ENCODE measurements at places on chromosomes 2 and 18. TPM values are rescaled to one million over a fixed set of nuclear protein-coding genes. Genes with fewer than 3 reads are reported as not detected.

Gene PRSS56
- total RNA-seq, result not detected

Gene SERPINB4
- total RNA-seq, result not detected

Gene GPR17
- total RNA-seq, result not detected

Gene SP5
- total RNA-seq, result not detected

- DNase-seq, result no peak
These were observed 295.4 kb upstream of the SPRED2 start for GRCh38 chr2:65727816-65728215.

DNA sequence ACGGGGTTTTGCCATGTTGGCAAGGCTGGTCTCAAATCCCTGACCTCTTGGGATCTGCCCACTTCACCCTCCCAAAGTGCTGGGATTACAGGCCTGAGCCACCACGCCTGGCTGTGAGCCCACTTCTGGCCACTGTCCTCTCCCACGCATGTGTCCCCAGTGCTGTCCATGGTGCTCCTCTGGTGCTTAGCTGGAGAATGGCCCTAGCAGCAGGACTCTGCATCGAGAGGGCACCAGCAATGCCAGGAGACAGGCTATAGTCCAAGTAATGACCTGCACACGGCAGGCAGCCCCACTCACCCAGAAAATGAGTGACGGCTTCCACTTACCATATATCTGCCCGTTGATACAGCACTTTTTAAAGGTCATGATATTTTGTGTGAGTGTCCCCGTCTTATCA, 66.3 kb upstream of the NARS1 start:
- DNase-seq, result no peak

DNA sequence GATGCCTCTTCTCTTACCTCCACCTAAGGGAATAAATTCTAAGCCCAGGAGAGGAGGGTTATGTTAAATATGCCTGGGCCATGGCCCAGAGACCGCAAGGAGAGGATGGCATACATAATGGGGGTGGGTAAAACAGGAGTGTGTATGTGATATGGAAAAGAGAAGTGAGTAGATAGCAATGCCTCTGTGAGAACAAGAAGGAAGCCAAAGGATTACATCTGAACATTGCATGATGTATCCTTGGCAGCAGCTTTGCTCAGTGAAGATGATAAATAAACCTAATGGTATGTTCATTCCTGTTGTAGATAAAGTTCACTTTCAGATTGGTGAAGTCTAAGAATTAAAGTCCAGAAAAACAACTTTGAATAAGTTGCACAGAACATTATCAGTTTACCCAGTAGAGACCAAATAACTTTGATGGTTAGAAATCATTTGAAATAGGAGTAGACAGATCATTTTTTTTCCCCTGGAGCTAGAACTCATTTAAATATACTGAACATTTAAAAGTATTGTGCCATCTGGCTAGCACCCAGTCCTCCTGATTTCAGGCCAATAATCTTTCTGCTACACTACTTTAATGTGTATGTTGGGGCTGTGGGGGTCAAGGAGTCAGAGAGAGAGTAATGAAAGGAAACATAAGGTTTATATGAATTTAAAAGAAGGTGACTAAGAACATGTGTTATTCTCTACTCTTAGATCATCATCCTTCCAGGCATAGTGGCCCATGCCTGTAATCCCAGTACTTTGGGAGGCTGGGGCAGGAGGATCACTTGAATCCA, 231.7 kb downstream of the PARD3B start:
- no peak for DNase-seq

- DNase-seq, result no peak
These were observed 61.1 kb upstream of the UGP2 start for GRCh38 chr2:63780518-63781155.

DNA sequence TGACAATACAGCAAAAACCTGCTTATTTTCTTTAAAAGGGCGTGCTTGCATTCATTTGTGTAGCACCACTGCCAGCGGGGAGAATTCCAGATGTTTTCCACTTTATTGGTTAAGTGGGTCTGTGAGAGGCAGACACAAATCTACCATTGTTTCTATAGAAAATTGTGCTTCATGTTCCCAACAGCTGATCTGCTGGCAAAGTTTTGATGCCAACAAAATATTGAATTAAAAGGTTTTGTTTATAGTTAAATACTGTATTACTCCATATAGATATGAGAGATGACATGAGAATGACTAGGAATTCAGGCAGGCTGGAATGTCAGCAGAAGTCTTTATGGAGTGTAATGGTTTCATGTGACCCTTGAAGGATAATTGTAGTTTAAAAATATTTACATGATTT, 182.7 kb downstream of the MC4R start:
- DNase-seq, result no peak

DNA sequence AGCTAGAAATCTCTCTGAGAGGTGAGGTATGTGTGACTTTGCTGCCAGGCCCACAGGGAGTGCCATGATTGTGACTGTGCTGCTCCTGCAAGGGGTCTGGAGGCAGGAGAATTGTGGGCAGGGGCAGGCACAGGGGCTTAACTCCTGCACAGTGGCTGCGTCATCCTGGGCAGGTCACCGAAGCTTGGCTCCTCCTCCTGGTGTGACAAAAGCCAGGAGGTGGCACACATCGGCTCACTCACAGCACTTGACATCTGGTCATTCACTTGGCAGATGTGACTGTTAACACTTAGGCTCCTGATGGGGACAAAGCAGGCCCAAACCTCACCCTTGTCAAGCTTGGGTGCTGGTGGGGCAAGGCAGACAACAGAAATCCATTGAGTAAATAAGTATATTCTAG, 36.4 kb upstream of the GLI2 start:
- DNase-seq, result no peak

DNA sequence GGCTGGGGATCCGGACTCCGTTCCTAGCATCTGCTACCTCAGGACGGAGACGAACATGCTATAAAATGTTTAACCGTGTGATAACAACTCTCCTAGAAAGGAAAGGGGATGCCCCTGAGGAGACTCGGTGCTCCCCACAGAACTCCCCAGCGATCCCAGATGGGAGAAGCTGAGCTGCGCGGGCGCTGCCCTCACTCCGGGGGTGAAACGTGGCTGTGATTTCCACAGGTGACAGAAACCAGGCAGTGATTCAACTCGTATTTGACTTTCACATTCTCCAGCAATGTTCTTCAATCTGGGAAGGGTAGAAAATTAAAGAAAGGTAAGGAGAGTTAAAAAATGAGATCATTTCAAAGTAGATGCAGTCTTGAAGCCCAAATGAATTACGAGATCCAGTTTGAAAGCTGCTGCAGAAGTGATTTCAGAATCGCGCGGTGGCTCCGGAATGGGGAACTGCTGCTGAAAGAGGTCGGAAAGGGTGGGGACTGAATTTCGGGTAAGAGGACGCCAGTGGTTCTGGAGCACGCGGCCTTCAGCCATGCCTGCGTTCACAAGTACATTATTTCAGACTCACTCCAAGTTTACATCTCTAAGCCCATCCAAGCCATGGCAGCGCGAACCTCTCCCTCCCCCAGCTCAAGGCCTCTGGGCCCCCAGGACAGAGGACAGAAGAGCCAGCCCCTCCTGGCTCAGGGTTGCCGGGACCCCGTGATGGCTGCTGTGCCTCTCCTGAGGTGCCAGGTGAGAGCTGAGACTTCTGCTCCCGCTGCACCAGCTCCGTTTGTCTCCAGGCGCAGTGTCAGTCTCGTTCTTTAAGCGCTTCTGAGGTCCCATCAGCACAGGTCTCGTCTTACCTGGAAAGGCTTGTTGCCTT, 39.5 kb downstream of the ADNP2 start:
- no peak for DNase-seq

DNA sequence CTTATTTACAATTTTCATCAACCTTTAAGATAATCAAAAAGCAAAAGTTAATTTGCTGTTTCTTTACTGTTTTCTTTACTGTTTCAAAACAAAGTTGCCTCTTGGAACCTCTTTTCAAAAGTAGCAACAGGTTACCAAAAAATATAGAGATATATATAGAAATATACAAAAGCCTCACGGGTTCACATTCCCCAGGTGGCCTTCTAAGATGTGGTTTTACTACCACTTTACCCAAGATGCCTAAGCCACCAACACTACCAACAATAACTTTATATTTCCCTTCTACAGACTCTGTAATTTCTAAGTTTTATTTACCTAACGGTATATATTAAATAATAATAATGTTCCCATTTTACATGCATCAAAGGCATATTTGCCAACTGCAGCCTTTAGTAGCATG, 4.9 kb downstream of the CYB5A start:
- no peak for DNase-seq

- no peak for DNase-seq
These were observed 427.1 kb downstream of the RND3 start for GRCh38 chr2:150060341-150060740.

DNA sequence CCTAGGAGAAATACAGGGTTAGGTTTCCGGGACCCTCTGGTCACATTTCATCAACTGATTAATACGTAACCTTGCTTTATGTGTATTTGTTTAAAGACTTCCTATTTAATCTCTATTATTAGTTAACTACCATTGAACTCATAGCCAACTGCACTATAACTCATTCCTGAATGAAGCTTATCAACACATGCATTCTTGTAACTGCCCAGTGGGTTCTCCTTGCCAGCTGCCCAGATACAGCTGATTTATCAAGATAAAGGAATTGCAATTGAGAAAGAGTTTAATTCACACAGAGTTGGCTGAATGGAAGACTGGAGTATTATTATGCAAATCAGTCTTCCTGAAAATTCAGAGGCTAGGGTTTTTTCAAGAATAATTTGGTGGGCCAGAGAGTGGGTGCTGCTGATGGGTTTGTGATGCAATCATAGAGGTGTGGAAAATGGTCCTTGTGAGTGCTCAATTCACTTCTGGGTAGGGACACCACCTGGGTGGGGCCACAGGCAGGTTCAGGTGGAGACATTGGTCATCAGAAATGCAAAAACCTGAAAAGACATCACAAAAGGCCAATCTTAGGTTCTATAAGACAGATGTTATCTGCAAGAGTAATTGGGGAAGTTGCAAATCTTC, 21.1 kb upstream of the NOSTRIN start:
- DNase-seq, result no peak
